ENCODE measurements at places on chromosomes 2 and 18.
A peak's percentile ranks its signal among the peaks of the same experiment; 100 is the strongest.

DNA sequence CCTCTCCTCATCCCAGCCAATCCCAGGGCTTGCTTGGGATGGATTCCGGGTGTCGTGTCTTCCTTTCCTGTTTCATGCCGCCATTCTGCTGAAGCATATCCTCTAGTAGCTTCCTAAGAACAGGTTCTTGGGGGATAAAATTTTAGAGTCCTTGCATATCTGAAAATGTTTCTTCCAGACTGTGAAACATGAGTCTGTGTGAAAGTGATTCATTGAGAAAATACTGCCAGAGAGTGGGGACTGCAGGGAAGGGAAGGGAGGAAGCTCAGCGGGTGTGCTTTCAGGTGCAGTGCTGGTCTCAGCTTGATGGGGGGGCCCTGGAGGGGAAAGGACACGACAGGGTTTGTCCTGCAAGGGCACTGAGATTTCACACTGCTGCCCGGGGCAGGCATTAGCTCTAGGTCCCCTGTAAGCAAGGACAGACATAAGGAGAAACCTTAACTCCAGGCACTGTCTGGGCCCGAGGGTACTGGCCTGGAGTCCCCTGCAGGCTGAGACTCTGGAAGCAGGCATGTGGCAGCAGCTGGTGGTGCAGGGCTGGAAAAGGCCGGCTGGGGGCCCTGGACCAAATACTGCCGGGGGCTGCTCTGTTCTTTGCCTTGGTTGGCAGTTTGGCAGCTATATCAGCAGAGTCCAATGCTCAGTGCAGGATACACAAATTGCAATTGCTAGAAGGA lies 97.6 kb upstream of the HS6ST1 start:
- DNase-seq: no peak

GRCh38 chr2:42035241-42035640 lies 12.6 kb upstream of the PKDCC start:
- no peak for DNase-seq

- no peak for DNase-seq
Observed at GRCh38 chr2:2839393-2839781, 508.3 kb upstream of the MYT1L start.

GRCh38 chr2:162073888-162074631 lies at the start of gene DPP4:
TSS of gene DPP4 (minus strand) at chr2:162074215. CDS start at chr2:162073981, 234 bp downstream.
- peak; percentile 59 for DNase-seq

DNA sequence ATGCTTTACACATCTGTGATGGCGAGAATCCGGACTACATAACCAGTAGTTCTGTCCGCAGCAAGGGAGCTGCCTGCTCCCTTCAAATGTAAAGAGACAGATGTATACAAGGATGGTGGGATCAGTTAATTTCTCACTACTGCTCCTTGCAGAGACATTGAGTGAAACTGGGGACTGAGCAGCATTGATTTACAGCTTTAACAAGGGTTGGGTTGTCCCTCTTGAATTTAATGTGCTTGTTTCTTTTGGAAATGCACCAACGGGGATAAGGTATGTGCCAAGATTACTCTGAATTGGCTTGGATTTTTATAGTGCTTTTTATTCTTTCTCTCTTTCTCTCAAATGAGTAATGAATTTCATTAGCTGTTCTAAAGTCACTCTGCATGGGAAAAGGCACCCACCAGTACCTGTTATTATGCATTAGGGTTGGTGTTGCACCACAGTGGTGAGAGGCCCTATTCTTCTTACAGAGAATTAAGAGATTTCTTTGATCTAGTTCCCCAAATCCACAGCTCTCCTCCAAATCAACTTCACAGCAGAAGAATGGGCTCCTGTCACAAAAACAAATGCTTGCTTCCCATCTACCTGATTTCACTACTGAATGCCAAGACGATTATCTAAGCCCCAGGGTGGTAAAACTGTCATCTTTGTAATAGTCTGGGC lies 107.6 kb downstream of the DOCK10 start:
- DNase-seq: no peak
